ENCODE measurements at places on chromosomes 4 and X.

DNA sequence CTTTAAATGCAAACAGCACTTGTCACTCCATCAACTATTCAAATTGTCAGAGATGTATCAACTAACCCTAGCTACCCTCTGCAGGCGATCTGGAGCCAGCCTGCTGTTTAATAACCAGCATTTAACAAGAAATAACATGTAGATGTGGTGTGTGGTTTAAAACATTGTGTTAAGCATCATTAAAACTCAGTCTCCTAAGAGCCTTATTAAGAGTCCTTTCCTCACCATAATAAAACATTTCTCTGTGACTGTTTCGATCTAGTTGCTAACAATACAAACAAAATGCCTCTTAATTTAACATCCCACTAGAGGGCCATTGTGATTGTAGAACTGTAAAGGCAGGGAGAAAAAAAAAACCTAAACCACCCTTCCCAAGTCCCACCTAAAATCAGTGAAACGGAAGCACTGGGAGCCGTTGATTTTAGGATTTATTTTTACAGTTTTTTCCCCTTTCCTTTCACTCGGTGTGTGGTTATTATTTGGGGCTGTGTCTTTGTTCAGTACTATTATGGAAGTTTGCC, 708.6 kb downstream of the C4orf33 start:
- no peak for DNase-seq

- no peak for DNase-seq
Measured at GRCh38 chrX:148813422-148813821, 313.0 kb downstream of the AFF2 start.

- DNase-seq = no peak
Measured at GRCh38 chr4:21954916-21955315, 6.3 kb upstream of the KCNIP4 start.

DNA sequence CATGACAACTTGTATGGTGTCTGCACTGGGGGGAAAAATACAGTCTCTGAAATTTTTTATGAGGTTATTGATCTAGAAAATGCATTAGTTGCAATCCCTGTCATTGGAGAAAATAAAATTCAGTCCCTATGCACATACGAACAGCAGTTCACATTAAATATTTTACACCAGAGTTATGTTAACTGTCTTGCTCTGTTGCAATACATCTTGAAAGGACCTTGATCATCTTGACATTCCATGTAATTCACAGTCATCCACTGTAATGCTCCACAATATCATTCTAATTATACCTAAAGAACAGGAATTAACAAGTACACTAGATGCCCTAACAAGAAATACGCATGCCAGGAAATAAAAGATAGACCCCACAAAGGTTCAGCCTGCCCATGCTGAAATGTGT, 934.6 kb upstream of the PCDH10 start:
- DNase-seq = no peak
